ENCODE measurements at places on chromosomes 1 and 21.

DNA sequence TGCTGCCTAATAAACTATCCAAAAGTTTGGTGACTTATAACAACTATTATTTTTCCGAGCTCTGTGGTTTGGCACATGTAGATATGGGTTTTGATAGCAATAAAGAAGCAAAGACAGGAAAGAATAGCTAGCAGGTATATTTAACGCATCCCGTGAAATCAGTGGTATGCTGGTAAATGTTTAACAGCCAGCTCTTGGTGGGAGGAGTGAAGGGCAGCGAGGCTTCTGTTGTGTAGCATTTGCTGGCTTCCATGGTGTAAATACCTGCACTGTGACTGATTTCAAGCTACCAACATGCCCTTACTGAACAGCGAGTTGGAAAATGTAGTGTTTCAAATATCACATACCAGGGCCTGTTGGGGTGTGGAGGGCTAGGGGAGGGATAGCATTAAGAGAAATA is 291.0 kb downstream of the PRDM2 start:
- no peak for DNase-seq

DNA sequence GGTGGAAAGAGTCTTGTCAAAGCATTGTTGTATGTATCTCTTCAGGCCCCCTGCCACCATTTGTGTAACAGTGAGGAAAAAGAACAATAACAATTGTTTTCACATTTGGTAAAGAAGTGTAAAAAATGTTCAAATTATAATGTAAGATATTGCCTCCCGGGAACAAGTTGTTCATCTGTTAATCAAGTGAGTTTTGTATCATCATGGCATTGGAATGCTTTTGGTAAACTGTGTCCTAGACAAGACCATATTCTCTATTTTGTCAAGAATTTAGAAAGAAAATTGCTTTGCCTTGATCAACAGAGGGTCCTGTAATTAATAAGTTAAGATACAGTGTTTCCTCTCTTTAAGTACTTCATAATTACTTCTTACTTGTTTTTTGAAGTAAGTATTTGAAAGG is 692.0 kb upstream of the NR5A2 start:
- DNase-seq: peak; percentile 14

DNA sequence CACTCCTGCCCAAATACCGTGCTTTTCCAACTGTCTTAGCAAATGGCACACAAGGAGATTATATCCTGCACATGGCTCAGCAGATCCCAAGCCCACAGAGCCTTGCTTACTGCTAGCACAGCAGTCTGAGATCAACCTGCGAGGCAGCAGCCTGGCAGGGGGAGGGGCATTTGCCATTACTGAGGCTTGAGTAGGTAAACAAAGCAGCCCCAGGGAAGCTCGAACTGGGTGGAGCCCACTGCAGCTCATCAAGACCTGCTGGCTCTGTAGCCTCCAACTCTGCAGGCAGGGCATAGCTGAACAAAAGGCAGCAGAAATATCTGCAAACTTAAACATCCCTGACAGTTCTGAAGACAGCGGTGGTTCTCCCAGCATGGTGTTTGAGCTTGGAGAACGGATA is 70.1 kb upstream of the PTBP2 start:
- DNase-seq: no peak

- DNase-seq: no peak
These were observed 6.8 kb downstream of the GNL2 start for GRCh38 chr1:37588939-37589338.

- DNase-seq: peak; percentile 5
These were observed 176.2 kb downstream of the IGSF21 start for GRCh38 chr1:18283601-18284385.

DNA sequence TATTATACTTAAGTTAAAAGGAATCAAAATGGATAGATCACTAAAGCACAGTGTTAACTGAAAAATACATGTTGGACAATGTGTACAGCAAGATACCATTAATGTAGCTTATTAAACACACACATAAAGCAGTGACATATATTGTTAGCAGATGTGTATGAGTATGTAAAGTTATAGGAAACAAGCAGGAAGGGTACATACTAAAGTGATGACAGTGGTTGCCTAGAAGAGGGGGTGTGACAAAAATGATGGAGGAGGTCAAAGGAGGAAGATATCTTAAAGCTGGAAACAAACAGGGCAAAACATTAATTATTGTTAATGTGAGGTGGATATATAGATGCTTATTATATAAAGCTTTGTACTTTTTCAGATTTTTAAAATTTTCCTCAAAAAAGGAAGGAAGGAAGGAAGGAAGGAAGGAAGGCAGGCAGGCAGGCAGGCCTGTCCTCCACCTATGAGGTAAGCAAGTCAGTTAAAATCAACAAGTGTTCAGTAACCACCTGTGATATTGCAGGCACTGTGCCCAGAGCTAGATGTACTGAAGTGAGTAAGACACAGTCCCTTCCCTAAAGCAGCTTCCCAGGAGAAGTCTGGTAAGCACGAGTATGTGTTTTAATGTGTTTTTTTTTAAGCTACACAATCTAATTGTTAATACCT is 252.9 kb upstream of the NR5A2 start:
- DNase-seq: peak; percentile 4

- no peak for DNase-seq
These were observed 99.6 kb downstream of the ELAVL4 start for GRCh38 chr1:50208315-50208714.

- no peak for DNase-seq
These were observed 10.2 kb upstream of the BECN2 start for GRCh38 chr1:241947354-241947753.

GRCh38 chr21:41976611-41977010 is 22.8 kb upstream of the C2CD2 start:
- DNase-seq: no peak

GRCh38 chr1:25809283-25809926 is 9.4 kb downstream of the SELENON start:
- no peak for DNase-seq

GRCh38 chr1:66090859-66091457 is 298.3 kb downstream of the PDE4B start:
- peak; percentile 2 for DNase-seq

DNA sequence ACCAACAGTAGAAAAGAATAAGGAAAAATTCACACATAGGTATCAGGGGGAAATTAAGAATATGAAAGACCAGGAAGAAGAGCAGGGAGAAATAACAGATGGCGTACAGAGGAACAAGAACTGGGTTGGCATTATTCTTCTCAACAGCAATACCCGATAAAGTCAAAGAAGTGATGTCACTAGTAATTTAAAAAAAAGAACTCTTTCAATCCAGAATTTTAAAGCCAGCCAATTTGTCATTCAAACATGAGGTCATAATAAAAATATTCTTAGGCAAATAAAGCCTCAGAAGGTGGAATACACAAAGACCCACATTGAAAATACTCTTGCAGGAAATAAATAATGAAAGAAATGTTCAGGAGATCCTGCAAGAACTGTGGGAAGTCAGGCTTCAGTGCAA is 8.8 kb downstream of the NCMAP start:
- DNase-seq: no peak

- DNase-seq: no peak
These were observed 227.8 kb downstream of the BACH1 start for GRCh38 chr21:29526545-29526944.

DNA sequence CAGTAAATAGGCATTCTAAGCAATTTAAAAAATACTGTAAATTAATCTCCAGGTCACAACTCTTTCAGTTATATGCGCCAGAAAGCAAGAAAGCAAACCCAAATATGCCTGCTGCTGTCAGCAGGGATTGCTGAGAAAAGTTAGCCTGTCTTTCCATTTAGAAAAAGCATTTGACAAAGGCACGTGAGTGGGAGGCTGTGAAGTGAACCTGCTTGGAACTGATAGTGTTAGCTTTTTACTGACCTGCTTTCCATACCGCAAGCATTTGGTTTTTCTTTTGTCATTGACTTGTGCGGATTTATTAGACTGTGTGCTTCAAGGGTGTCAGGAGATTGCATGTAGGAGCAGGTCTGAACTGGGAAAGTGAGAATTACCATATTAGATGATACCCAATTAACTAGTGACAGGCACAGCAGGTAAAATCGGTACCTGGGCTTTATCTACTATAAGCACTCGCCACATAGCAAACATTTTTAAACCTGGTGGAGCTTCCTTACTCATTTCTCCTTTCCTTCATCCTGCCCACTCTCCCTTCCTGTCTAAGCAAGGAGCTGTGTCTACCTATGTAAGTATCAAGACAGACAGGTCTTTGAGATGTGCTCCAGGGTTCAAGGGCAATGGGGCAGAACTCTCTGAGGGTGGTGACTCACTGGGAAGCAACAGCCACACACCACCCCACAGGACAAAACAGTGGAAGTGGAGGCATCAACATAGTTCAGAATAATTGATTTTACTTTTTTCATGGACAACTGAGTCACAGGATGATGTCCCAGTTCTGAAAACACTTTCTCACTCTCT is 323.9 kb downstream of the DISC1 start:
- no peak for DNase-seq

- DNase-seq: no peak
These were observed 9.6 kb upstream of the NVL start for GRCh38 chr1:224339442-224340033.

DNA sequence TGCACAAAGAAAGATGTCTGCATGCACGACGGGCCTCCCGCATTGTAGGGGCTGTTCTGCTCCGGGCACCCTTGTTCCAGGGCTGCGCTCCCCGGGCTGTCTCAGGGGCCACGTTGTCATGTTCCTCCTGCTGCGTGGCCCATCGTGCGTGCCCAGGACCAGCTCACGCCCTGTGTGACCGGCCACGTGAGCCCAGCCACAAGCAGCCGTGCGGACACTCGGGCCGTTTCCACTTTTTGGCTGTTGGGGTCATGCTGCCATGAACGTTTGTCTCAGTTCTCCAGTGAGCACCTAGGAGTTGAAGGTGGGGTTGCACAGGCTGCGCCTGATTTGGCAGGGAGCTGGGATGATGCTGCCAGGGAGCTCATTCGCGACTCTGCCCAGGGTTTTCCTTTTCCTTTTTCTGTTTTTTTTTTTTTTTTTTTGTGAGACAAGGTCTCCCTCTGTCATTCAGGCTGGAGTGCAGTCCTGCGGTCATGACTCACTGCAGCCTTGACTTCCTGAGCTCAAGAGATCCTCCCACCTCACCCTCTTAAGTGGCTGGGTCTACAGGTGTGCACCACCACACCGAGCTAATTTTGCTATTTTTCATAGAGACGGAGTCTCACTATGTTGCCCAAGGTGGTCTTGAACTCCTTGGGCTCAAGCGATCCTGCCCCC is 17.4 kb downstream of the PDXK start:
- DNase-seq: no peak

DNA sequence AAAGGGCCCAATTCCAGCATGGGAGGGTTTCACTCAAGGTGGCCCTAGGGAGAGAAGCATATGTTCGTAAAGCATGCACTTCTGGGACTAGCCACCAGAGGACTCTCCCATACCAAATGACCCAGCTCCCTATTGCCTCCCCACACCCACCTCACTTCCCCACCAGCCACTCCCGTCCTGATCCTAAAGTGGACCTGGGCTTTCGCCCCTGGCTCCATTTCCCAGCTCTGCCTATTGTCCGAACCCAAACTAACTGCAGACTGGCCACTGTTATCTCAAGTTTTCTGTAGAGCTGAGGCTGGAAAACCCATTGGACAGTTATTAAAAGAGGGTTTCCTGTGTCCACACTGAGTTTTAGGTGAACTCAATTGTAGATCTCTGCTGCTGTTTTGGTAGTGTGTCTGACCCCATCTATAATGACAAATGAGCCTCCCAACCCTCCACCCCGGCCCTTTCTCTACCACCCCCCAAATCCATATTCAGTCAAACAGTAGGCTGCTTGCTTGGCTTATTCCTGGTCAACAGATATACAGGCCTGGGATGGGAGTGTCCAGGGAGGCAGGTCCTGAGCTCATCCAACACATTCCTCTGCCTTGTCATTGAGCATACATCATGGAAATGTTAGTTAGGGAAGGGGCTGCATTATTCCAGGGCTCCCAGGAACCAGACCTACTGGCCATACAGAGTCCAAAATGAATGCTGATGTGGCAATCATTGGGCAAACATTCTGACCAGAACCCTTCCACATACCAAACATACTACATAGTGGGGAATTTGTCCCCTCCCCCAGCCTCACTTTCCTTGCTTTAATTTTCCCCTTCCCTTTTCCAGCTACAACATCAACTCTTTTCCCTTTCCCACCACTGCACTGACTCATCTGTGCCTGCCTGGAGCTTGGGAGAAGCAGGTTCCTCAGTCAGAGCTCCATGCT is 59.2 kb downstream of the ABCA4 start:
- DNase-seq: peak; percentile 83

DNA sequence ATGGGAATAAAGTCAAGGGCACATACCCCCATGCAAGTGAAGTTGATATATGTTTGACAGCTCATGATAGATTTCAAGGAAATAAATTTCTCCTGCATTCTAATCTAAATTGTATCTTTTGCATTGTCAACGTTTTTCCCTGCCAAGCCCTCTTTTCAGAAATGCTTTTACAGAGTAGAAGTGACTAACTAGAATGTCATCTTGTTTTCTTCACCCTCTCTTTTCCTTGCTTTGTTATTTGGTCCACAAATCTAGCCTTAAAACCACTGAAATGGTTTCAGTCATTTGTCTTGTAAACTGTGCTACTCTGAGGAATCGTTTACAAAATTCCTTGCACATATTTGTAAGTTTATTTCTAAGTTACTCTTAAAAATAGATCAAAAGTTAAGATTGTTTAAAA is 600.8 kb upstream of the CXADR start:
- peak; percentile 23 for DNase-seq

- DNase-seq: no peak
These were observed 31.9 kb upstream of the SLC19A2 start for GRCh38 chr1:169517558-169518186.

DNA sequence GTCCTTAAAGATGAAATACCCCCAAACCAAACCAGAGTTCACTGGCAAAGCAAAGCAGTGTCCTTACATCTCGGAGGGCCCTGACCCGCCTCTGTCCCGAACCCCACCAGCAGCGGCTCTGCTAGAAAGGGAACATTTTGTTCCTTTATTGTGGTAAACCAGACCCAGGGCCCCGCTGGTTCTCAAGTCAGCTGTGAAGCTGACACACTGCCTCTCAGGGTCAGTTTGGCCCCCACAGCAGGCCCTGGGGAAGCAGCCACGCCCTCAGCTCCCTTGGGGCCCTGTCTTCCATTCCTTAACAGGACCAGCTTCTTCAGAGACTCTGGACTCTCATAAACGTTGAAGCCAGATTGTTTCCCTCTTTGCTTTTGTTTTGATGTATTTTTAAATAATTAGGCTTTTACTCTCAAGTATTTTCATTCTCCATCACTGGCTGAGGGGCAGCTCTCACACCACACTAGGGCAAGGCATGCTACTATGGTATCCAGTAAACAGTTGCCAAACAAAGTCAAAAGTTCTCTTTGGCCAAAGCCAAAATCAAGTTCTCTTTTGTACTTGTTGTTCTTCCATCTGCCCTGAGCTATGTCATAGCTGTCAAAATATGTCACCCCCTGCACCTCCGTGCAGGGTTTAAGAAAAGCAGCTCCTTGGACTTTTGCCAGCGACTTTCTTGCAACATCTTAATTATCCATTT is 61.1 kb upstream of the ANGPTL1 start:
- peak; percentile 61 for DNase-seq
